KBM-7 (cell line): ENCODE measurements at places on chromosomes 2 and 18.

- no peak for DNase-seq
Observed at GRCh38 chr18:77960791-77961410, 711.3 kb downstream of the GALR1 start.

DNA sequence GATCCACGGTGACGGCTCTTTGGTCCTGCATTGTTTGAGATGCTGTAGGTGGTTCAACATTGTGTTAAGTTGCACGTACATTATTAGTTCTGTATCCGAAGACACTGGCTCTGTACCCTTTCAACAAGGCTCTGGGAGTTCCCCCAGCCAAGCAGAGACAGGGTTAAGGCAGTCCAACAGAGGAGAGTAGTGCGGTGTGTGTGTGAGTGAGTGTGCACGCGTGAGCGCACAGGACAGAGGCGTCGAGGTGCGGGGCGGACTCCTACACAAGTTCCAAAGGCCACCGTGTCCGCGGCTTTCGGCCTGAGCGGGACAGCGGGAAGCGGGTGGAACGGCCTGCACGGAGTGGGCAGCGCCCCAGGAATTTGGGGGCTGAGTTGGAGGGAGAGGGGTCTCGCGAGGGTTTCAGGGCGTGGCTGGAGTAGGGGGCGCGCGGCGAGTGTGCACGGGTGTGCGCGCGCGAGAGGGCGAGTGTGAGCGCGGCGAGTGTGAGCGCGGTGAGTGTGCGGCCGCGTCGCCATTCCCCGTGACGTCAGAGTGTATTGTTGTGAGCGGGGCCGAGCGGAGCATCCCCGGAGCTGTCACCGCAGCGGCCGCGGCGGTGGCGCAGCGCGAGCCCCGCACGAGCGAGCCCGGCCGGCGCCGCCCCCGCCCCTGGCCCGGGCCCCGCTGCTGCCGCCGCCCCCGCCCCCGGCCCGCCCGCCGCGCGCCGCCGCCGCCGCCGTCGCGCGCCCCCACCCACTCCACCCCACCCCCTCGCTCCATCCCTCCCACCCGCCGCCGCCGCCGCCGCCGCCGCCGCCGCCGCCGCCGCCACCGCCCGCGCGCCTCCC, at the start of gene ASXL3:
TSS of gene ASXL3 (plus strand) at position 535 of the 833 bp plus-strand sequence. CDS start 413 bp downstream, outside the sequence.
- peak; percentile 14 for DNase-seq

DNA sequence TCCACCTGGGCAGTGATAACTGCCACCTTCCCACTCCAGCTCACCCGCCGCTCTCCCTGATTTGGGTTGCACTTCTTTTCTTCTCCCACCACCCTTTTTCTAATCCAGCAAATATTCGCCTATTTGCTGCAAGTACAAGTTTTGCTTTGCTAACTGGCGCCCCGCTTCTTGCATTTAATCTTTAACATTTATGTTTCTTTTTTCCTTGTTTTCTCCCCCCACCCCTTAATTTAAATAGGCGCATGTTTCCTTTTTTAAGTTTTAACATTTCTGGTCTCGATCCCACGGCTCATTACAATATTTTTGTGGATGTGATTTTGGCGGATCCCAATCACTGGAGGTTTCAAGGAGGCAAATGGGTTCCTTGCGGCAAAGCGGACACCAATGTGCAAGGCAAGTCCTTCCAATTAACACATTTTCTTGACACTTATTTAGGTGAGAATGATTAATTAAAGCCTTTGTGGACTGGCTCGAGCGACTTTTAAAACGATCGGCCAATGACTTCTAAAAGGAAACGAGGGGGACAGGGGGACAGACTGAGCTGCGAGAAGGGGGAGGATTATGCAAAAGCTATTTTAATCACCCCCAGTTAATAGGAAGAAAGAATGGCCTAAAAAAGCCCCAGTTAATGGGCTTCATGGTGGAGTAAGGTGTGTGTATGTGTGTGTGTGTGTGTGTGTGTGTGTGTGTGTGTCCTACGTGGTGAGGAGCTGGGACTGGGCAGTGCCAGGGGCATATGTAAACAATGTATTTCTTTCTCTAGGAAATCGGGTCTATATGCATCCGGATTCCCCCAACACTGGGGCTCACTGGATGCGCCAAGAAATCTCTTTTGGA, 1.6 kb downstream of the TBR1 start:
- no peak for DNase-seq

- DNase-seq = no peak
Observed at GRCh38 chr2:234966340-234966739, 14.5 kb downstream of the SH3BP4 start.

- DNase-seq = no peak
Observed at GRCh38 chr2:107989445-107989844, 3.1 kb downstream of the SLC5A7 start.

GRCh38 chr2:20108655-20109396, 57.4 kb upstream of the LAPTM4A start:
- no peak for DNase-seq

- peak; percentile 15 for DNase-seq
Observed at GRCh38 chr2:27033253-27033852, 588 bp downstream of the TMEM214 start.

DNA sequence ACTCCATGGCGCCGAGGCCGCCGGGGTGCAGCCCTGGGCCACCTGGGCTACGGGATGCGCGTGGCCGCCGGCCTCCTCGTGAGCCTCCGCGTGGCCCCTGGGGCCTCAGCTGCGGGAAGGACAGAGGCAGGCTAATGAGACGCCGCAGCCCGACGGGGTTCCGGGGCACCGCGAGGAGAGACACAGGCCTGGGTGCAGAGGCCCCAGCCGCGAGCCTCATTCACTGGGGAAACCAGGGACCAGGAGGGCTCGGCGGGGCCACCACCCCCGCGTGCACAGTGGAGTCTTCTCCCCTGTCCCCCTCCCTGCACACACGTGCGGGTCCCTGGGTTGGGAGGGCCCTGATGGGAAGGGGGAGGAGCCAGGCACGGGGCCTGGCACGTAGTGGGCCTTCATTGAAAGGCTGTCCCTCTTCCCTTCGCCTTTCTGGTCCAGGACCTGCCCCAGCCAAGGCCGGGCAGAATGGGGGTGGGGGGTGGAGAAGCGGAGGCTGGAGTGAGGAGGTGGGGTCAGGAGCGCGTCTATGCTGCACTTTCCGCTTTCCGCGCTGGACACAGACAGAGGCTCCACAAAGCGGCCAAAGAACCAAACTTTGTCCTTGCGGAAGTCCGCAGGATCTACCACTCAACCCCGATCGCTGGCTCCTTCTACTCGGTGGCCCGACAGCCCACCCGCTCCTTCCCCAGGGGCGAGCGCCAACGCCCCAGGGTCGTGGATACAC, 9.1 kb downstream of the ALPP start:
- DNase-seq = no peak

- DNase-seq = no peak
Observed at GRCh38 chr2:129764376-129765325, 214.8 kb upstream of the RAB6C start.

- no peak for DNase-seq
Observed at GRCh38 chr2:12636837-12637581, 79.7 kb upstream of the TRIB2 start.

- DNase-seq = no peak
Observed at GRCh38 chr18:51936115-51936514, 403.9 kb upstream of the DCC start.

GRCh38 chr2:3130889-3131635, 246.6 kb downstream of the EIPR1 start:
- DNase-seq = peak; percentile 45

- no peak for DNase-seq
Observed at GRCh38 chr2:39210846-39211245, 32.9 kb downstream of the CDKL4 start.

- no peak for DNase-seq
Observed at GRCh38 chr2:164145093-164145987, 409.5 kb upstream of the FIGN start.

DNA sequence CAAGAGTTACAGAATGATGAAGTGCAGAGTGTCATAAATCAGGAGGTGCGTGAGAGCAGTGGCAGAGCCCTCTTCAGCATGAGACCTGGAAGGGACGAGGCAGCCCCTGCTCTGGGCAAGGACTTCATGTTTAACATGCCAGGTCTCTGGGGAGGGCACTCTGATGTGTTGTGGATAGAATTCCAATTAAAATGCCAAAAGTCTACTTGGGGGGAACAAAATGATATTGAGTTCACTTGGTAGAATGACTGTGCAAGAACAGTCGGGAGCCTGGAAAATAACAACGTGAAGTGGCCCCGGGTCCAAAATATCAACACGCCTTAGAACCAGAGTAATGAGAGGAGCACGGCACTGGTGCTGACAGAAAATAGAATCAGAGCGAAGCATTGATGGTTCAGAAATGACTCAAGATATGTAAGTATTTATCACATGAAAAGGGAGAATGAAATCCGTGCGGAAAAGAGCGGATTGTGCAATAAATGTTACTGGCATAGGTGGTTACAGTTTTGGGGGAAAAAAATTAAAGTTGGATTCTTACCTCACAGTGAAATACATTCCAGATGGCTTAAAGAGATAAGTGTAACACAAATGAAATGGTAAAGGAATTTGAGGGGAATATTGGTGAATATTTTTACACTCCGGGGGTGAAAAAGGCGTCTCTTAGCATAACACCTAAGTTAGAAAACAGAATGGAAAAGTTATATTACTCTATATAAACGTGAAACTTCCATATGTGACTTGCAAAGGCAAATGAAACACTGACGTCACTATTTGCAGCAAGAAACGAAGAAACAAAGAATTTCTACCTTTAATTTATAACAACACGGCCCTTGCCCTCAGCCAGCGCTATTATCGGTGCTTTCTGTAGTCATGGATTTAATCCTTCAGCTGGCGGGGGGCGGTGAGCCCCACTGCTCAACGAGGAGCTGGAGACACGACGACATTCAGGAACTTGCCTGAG, 159.4 kb upstream of the TWIST2 start:
- no peak for DNase-seq

DNA sequence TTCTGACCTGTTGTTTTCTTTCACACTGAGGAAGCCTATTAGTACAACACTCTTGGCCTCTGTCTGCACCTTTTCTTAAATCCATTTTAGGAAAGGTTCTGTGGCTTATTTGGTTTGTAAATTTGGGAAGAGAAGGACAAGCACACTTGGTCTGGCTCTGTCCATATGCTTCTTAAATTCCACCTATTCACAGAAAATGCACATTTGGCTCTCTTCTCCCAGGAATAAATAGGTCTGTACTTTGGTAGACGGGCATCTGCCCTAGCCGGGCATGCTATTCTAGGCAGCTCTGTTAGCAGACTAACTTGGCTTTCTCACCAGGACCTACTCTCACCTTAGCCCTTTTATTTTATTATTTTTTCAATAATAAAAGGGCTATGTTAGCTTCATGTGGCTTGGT, 1211.8 kb upstream of the SLC39A10 start:
- no peak for DNase-seq

- DNase-seq = no peak
Observed at GRCh38 chr2:219998714-219999227, 371.3 kb downstream of the SLC4A3 start.

- DNase-seq = no peak
Observed at GRCh38 chr2:84137034-84137433, 322.0 kb downstream of the SUCLG1 start.

DNA sequence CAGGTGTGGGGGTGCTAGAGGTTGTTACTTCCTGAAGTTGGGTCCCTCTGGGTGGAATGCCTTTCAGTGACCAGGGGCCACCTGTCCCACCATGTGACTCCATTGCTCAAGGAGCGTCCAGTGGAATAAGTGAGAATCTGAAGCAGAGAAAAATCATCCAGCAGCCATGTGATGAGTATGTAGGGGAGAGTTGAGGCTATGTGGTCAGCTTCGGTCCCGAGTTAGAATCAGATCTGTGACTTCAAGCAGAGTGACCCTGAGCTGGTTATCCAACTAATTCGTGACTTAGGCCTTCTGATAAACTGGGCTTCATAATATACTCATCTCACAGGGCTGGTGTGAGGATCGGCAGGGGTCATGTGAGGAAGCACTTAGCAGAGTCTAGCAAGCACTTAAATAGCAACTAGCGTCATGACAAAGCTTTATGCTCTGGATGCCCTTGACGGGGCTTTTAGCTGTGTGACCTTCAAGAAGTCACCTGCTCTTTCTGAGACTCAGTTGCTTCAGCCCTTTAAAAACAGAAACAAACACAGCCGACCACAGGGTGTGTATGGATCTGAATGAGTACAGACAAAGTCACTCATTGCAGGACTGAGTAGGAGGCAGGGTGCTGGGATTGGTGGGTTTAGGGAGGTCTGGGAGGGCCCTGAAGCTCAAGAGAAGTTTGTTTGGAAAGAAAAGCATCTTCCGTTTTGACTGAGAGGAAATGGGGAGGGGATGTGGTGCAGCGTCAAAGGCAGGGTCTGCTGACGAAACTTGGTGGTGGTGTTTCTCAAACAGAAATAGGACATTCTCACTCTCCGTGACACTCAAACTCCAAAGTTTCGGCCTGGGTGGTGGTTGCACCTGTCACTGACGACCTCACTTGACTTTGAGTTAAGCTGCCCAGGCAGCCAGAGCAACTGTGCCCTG, 264.0 kb upstream of the CXCR4 start:
- no peak for DNase-seq

DNA sequence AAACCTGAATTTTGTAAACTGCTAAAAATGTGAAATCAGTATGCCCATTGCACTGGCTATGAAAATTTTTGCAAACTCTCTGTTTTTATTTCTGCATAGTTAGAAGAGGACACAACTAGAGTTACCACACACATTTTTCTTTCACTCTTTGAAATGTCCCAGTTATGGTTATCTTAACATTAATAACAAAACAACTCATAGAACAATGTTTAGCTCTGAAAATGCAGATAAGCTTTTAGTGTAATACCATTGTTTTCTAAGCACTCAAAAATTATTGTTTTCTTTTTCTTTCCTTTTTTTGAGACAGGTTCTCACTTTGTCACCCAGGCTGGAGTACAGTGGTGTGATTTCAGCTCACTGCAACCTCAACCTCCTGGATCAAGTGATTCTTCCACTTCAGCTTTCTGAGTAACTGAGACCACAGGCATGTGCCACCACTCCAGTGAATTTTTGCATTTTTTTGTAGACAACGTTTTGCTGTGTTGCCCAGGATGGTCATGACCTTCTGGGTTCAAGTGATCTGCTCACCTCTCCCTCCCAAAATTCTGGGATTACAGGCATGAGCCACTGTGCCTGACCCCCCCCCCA, 1204.5 kb upstream of the ZEB2 start:
- DNase-seq = no peak

- peak; percentile 24 for DNase-seq
Observed at GRCh38 chr2:209771474-209772289, at the start of gene UNC80. TSS of gene UNC80 (plus strand) at chr2:209771832. CDS start at chr2:209772073, 241 bp downstream.

DNA sequence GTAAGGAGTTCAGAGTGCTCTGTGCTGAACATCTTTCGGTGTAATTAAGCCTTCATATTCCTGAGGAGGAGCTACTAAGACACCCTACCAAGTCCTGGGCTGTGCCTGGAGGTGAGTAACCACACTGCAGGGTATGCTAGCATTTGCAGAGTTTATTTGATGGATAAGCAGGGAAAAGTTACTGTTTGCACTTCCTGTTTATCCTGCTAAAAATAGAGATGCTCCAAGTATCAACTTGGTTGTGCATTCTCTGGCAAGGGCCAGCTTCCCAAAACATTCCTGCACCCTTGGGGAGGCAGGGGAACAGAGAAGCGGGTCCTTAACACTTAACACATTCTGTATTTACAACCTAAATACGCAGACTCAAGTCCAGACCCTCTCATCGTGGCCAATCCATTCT, 49.8 kb downstream of the PARD6G start:
- no peak for DNase-seq
